Glomerular endothelial cell (primary cell): ENCODE measurements at places on chromosomes 7 and 10.

DNA sequence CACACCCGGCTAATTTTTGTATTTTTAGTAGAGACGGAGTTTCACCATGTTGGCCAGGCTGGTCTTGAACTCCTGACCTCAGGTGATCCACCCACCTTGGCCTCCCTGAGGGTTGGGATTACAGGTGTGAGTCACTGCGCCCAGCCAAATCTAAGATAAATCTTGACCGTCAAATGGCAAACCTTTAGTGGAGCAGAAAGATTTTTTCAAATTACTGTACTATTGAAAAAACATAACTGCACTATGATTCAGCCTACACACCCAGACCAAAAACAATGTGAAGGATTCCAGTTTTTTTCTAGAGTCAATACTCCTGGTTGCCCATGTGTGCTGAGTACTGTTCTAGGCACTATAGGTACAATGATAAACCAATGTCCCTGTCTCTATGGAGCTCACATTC is 33.9 kb upstream of the SVIL start:
- no peak for DNase-seq

DNA sequence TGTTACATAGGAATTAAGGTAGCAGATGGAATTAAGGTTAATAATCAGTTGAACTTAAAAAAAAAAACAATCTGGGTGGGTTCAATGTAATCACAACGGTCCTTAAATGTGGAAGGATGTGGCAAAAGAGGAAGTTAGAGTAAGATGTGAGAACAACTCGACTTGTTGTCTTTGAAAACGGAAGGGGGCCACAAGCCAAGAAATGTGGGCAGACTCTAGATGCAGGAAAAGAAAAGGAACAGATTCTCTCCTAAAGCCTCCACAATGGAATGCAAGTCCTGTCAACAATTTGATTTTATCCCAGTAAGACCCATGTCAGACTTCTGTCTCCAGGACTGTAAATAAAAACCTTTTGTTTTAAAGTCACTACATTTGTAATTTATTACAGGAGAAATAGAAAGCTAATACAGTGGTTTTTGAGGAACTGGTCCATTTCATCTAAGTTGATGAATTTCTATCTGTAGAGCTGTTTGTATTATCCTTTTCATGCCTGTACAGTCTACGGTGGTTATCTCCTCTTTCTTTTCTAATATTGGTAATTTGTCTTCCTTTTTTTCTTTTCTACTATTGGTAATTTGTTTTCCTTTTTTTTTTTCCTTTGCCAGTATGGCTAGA is 8.6 kb downstream of the MCMBP start:
- no peak for DNase-seq

DNA sequence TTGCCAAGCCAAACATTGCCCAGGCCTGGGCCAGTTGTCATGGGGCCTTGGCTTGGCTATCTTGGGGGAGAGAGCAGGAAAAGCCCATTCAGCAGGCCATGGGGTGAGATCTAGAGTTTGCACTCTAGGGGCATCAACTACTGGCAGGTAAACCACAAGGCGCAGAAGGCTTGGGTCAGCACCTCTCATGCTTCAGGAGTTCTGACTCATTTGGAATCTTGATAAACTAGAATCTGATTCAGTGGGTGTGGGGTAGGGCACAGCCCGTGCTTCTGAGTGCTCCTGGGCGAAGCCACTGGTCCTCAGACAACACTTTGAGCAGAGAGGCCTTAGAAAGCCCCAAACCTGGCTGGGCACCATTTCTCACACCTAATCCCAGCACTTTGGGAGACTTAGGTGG is 81.1 kb downstream of the RGS10 start:
- no peak for DNase-seq

DNA sequence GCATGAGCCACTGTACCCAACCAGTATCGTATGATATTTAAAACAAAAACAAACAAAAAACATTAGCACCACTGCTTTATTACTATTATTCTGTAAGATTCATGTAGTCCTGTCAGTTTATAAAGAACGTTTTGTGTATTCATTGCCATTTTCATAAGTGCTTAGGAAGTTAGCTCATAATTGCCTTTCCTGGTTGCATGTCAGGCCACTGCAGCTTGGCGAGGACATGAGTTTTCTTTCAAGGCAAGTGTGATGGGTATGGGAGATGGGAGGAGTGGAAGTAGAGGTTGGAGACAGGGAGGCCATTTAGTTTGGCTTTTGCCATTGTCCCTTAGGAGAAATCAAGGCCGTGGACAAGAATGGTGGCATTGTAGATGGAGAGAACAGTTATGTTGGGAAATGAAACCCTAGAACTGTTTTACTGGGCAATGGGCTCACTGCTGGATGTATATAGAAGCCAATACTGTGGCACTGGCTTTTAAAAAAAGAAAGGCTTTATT is 48.9 kb downstream of the TYW1 start:
- no peak for DNase-seq

GRCh38 chr10:85613391-85613790 is 753.2 kb downstream of the GRID1 start:
- DNase-seq = no peak

DNA sequence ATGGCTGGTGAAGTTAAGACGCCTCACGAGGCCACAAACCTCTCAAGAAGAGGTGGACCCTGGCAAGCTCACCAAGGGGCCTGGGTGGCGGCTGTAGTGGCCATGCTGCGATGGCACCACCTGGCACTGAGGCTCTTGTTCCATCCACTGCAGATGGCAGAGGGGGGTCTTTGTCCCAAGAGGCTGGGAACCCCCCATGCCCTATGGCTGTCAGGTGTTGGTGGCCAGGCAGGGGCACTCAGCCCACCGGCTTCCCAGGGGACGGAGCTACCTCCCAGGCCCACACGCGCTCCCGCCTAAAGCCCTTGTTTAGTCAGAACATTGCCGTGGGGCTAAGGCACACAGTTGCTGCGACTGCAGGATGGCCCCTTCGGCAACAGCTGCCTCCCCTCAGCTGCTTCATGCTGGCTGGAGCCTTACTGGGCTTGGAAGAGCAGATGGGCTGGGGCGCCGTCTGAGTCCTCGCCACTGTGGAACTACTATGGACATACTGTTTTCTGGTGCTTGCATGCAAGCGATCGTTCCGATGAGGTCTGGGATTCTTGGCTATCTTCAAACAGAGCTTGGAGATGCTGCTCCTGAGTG is 46.8 kb downstream of the DPYSL4 start:
- no peak for DNase-seq

GRCh38 chr10:100888957-100889356 is 23.8 kb upstream of the SLF2 start:
- no peak for DNase-seq

GRCh38 chr10:46273506-46274477 is 13.0 kb upstream of the ANTXRL start:
- no peak for DNase-seq

DNA sequence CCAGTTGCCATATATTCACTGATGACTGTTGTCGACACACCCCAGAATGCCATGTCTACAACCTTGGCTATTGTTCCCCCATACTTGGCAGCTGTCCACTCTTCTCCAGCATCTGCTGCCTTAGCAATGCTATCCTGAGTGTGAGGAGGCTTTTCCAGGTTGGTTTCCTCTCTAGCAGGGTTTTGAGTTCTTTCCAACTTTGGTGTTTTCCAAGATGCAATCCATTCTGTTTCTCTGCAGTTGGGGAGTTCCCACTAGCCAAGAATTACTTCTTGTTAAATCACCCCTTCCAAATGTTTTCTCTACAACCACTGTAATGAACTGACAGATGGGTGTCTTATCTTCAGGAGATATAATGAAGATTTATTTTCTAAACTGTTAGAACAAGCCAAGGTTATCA is 617.4 kb downstream of the CCSER2 start:
- no peak for DNase-seq

GRCh38 chr7:46776790-46777189 is 805.1 kb downstream of the TNS3 start:
- DNase-seq = no peak

GRCh38 chr10:61175316-61175715 is 231.3 kb upstream of the RHOBTB1 start:
- no peak for DNase-seq

- no peak for DNase-seq
Observed at GRCh38 chr7:80791509-80791929, 127.3 kb downstream of the SEMA3C start.

DNA sequence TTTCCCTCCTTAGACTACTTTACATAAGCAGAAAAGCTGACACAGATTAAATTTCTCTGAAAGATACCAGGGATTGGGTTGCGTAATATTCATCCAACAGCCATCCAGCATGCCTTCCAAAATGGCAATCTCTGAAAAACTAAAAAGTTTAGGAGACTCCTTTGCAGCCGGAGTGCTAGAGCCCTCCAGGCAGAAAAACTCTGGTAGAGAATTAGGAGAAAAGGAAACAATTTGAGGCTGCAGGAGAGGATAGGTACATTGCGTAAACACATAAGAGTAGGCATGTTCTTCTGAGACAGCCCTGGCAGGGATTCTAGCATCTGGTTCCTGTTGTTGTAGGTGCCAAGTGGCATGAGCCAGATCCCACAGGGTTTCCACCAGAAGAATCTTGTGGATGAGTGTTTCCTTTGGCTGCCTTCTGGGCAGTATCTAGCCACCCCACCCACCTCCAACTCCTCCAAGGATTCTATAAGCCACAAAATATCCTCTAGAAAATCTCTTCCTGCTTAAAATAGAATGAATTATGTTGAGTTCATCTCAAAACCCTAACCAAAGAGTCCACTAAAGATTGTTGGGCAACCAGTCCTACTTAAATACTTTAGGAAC is 402.4 kb downstream of the HGF start:
- no peak for DNase-seq

DNA sequence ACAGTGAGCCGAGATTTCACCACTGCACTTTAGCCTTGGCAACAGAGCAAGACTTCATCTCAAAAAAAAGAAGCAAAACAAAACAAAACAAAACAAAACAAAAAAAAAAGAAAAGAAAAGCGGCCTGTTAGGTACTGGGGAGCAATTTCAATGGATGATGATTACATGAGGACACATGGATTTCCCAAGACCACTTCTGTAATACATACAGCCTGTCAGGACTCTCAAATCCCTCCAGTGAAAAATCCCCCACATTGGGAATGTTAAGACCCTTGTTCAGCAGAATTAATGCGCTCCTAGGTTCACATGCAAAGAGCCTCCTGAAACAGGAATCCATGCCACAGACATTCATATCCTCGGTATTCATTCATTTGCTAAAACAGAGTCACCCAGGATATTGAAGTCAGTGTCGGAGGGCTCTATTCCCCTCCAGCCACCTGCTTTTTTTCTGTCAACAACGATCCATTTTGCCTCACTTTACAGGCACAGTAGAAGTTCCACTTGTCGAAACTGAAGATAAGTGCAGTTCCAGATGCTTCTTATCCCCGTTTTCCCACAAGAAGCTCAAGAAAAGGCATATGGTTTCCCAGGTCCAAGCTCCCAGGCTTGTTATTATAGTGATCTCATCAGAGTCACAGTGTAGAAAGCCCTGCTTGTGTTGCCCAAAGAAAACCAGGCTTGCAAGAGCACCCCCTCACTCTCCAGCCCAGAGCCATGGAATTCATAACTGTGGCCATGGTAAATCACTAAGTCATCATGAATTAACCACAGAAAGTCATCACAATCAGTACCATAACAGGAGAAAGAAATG is 20.2 kb downstream of the SLC16A12 start:
- no peak for DNase-seq
